ENCODE measurements at places on chromosomes 16 and 17.

DNA sequence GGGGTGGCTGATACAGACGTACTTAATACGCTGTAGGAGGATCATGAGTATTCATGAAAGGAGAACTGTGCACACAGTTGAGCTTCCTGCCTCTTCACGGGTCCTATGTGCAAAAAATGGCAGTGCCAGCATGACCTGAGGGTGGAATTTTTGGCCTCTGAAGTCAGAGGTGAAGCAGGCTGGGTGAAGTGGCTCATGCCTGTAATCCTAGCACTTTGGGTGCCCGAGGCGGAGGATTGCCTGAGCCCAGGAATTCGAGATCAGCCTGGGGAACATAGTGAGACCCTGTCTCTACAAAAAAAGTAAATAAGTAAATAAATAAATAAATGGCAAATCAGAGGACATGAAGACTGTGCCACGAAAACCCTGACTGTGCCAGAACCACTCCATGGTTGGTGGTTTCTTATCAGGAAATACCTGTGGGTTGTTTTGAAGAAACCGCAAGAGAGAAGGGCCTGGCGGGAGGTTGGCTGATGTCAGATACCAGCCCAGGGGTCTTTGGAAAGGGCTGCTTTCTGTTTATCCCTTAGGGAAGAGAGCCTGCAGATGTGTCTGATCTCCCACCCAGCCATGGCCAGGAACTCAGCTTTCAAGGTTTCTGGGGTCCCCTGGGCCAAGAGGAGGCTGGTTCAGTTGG is 3.4 kb downstream of the ASPSCR1 start:
- no peak for DNase-seq

- DNase-seq = no peak
These were observed 1.2 kb upstream of the EFNB3 start for GRCh38 chr17:7703584-7704479.

- DNase-seq = no peak
These were observed 51.5 kb downstream of the NDEL1 start for GRCh38 chr17:8487130-8487645.

DNA sequence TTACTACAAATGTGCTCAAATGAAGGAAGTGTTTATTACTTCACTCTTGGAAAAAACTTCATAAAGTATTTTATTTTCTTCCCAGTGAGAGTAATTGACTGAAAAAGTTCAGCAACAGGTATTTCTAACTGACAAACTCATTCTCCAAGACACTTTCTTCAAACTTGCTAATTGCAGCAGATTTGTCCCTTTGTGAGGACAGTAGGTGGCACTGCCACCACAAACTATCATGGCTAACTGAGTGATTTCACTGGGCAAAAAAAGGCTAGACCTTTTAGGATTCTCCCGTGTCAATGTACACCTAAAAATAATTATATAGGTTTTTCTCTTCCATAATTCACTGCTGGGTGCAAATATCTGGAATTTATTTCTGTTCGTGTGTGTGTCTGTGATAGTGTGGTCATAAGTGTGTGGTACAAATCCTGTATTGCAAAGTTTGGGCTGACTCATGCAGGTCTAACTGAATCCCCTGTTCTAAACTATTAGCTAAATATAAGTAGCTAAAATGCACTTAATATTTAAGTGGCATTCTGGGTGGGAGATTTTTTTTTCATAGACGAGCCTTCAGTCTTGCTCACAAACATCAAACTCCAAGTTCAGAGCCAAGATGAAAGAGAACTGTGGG is 3.9 kb downstream of the HS3ST3A1 start:
- DNase-seq = no peak

GRCh38 chr17:38511150-38512108 is 83.2 kb downstream of the ARHGAP23 start:
- DNase-seq = no peak
